CD8-positive, alpha-beta memory T cell (primary cell): ENCODE measurements at places on chromosomes 12 and 14. TPM values are rescaled to one million over a fixed set of nuclear protein-coding genes. Genes with fewer than 3 reads are reported as not detected.

DNA sequence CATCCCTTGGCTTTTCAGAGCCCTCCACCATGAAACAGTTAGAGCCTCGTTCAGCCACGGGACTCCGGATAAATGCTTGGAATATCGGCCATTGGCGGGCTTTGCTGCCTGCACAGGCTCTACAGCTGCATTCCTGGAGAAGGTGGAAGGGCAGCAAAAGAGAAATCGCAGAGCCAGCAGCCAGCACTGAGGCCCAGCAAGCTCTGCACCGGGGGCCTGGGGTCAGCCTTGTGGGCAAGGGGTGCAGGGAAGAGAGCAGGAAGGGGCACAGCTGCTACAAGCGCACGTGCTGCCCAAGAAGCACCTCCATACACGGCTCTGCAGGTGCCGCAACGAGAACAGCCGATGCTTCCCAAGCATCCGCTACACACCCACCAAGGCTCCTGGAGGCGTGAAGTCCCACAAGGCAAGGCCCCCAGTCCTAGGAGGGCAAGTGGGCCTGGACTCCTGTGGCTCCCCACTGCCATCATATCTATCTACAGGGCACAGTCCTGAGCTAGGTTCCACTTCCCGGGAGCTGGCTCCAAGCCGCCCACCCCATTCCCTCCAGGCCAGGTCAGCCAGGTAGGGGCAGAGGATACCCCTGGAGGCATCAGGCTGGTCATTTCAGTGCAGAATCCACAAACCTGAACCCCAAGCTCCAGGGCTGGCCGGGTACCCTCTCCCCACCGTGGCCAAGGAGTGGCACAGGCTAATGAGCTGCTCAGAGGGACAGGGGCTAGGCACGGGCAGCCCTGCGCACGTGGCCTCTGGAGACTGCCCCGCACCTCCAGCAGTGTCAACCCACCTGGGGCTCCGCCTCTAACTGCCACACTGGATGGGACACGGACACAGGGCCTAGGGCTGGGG is 40.2 kb downstream of the CCNK start:
- H3K4me1 ChIP-seq, result peaks cover 16% of the 10 kb centered on the region
- no peak overlapping the region for H3K27ac ChIP-seq
- H3K4me3 ChIP-seq, result no peak overlapping the region
- no peaks in the 10 kb centered on the region for H3K36me3 ChIP-seq

DNA sequence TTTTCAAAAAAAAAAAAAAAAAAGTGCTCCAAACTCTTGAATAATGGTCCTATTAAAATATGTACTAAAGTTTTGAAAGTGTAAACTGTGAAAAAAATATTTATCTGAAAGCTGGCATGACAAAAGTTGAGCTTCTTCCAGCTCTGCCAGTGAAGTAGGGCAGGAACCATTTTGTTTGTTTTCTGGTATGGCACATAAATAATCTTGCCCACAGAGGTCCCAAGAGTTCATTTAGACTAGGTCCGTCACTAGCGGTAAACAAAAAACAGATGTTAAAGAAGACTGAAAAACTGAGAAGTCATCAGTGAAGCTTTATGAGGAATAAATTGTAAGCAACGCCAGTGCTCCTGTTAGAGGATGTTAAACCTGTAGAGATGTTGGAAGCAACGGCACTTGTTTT is 7.0 kb downstream of the ERP27 start:
- H3K36me3 ChIP-seq, result peaks cover 51% of the 10 kb centered on the region
- H3K4me1 ChIP-seq, result no peaks in the 10 kb centered on the region
- no peak overlapping the region for H3K4me3 ChIP-seq

- no peaks in the 10 kb centered on the region for H3K27me3 ChIP-seq
- DNase-seq, result no peak
- no peaks in the 10 kb centered on the region for H3K36me3 ChIP-seq
These were observed 30.1 kb upstream of the ABCC9 start for GRCh38 chr12:21971344-21971743.

RGS6 gene
- total RNA-seq, result 0.88 TPM

POMT2 gene
- 19.0 TPM for total RNA-seq

TMEM52B gene
- not detected for total RNA-seq

DNA sequence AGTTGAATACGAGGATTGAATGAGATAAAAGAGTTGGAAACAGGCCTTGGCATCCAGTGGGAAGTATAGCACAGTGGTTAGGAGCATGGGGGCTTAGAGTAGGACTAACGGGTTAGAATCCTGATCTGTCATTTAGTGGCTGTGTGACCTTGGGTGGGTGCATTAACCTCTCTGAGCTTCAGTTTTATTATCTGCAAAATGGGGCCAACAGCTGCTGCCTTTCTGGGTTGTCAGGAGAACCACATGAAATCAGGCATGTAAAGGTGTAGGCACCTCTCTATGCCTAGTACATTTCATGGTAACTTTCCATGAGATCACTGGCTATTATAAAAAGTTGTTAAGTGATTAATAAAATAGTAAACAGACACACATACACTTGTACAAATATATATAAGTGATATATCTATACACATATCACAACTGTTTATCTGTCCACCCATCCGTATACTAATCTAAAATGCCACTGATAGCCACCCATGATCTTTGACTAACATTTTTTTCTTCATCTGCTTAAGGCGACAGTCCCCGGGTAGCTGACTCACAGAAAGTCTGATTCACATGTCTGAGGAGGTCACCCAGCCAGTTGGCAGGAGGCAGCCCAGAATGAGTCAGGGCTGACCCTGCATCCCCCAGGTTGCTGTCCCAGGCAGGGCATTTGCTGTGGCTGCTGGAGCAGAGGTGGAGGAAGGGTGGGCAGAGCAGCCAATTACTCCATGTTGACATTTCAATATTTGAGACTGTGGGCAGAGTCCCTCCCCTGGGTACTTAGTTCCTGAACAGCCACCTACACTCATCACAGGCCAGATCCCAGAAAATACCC is 125.6 kb upstream of the NOS1 start:
- no peak for DNase-seq
- H3K4me1 ChIP-seq, result no peaks in the 10 kb centered on the region
- H3K36me3 ChIP-seq, result no peaks in the 10 kb centered on the region

PTPN6 gene
- total RNA-seq, result 456 TPM

- H3K4me3 ChIP-seq, result no peak overlapping the region
- H3K27me3 ChIP-seq, result no peaks in the 10 kb centered on the region
- no peak for DNase-seq
- no peaks in the 10 kb centered on the region for H3K4me1 ChIP-seq
These were observed 155.1 kb downstream of the PIK3C2G start for GRCh38 chr12:18416412-18416811.

GRCh38 chr14:72024043-72024407 is 91.8 kb downstream of the RGS6 start:
- no peaks in the 10 kb centered on the region for H3K4me1 ChIP-seq
- no peaks in the 10 kb centered on the region for H3K36me3 ChIP-seq
- DNase-seq, result peak; percentile 6
- H3K4me3 ChIP-seq, result no peak overlapping the region

GRCh38 chr14:99706107-99706900 is 22.2 kb downstream of the CYP46A1 start:
- no peak overlapping the region for H3K27ac ChIP-seq
- DNase-seq, result peak; percentile 9

DNA sequence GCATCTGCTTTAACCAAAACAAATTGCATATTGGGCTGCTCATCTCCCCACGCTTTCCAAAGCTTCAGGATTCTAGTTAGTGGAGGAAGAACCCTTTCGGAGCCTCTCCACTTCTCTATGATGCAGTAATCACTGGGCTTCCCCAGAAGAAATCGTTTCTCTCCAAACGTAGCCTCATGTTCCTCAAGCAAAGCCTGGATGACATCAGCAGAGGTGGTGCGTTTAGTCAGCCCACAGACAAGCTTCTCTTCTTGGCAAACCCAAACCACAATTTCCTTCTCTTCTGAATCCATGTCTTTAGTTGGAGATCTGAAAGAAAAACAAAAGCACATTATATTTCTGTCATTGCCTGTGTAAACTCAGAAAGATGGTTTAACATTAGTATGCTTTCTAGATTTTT is 30.6 kb downstream of the RASSF9 start:
- no peaks in the 10 kb centered on the region for H3K36me3 ChIP-seq
- H3K27ac ChIP-seq, result no peak overlapping the region
- no peak for DNase-seq
- H3K27me3 ChIP-seq, result no peaks in the 10 kb centered on the region
- H3K4me1 ChIP-seq, result no peaks in the 10 kb centered on the region

- no peaks in the 10 kb centered on the region for H3K36me3 ChIP-seq
- H3K4me1 ChIP-seq, result no peaks in the 10 kb centered on the region
- no peak overlapping the region for H3K27ac ChIP-seq
- H3K4me3 ChIP-seq, result no peak overlapping the region
These were observed 11.9 kb upstream of the TCL1A start for GRCh38 chr14:95725685-95726336.

PLA2G1B gene
- not detected for total RNA-seq

PRIMA1 gene
- not detected for total RNA-seq

MDM2 gene
- total RNA-seq, result 237 TPM

DNA sequence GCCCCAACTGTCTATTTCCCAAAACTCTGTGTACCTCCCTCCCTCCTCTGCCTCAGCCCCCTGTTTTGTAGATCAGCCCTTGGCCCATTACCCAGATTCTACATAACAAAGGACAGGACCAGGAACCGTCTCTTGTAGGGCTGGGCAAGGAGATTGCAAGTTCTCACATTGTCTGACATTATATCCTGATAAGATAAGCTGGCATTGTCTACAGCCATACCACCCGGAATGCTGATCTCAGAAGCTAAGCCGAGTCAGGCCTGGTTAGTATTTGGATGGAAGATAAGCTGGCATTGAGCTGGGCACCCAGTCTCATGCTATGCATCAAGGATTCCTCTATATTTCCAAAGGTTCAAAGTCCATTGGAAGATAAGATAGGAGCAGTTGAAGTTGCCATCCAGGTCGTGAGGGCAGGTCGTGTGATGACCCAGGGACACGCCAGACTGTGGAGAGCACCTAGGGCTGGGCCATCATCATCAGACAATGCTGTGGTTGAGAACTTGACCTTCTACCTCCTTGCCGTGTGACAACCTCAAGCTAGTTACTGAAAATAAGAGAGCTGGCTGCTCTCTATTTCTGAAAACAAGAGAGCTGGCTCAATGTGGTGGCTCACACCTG is 29.5 kb downstream of the PHETA1 start:
- DNase-seq, result no peak
- no peaks in the 10 kb centered on the region for H3K36me3 ChIP-seq

- no peak overlapping the region for H3K27ac ChIP-seq
- peaks cover 27% of the 10 kb centered on the region for H3K27me3 ChIP-seq
- no peak for DNase-seq
- no peak overlapping the region for H3K4me3 ChIP-seq
These were observed 4.4 kb upstream of the ASIC1 start for GRCh38 chr12:50052964-50053363.

KRT72 gene
- total RNA-seq, result not detected

DNA sequence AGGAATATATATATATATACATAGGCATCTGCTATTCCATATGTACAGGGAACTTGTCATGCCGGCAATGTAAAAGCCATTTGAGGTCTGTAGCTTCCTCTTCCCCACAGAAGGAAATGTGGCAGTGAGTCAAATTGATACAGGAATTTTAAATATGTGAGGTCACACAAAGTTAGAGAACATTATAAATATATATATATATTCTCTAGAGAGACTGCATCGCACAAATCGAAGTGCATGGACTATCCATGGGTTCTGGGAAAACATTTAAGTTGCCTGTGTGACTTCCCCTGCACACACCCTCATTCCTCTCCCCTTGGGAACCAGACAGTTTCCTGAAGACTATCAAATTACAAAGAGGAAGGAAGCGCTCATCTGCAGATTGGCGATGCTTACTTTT is 100.9 kb upstream of the CCDC91 start:
- no peak for DNase-seq
- no peak overlapping the region for H3K27ac ChIP-seq
- H3K4me3 ChIP-seq, result no peak overlapping the region
- no peaks in the 10 kb centered on the region for H3K27me3 ChIP-seq
- no peaks in the 10 kb centered on the region for H3K4me1 ChIP-seq
- H3K36me3 ChIP-seq, result no peaks in the 10 kb centered on the region

CEP128 gene
- 17.1 TPM for total RNA-seq

DNA sequence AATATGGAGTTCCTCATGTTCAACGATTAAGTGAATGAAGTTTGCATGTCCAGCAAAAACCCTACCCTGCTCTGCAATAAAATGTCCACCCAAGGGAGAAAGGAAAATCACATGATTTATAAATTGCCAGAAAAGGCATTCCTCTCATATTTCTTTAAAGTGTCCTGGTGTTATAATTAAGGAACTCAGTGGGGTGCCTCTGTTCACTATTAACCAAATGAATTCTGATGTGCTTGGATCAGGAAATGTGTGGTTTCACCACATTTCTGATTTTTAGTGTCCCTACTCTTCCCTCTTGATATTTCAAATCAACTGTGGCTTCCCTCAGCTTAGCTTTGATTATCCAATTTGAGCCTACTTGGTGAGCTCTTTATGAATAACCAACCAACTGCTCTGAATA is 208.1 kb downstream of the PHLDA1 start:
- no peak overlapping the region for H3K4me3 ChIP-seq
- H3K27ac ChIP-seq, result no peak overlapping the region
- no peaks in the 10 kb centered on the region for H3K36me3 ChIP-seq
- H3K27me3 ChIP-seq, result no peaks in the 10 kb centered on the region

DNA sequence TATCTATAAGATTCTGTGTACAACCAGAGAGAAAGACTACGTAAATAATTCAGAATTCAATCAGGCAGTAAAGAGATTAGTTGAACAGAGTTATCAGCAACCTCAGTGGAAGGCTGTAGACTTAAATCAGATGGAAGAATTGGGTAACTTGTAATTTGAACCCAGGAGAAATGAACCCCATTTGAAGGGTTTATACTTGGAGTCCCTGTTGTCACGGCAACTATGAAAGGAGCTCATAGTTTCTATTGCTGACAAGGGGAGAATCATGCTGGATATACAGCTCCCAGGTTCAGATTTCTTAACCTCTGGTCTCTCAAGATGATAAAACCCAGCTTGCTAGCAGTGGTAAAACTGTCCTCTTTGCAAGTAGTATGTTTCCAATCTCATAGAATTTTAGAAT is 54.4 kb upstream of the BMP4 start:
- DNase-seq, result no peak
- H3K36me3 ChIP-seq, result no peaks in the 10 kb centered on the region
- no peak overlapping the region for H3K4me3 ChIP-seq
- no peaks in the 10 kb centered on the region for H3K27me3 ChIP-seq
- no peaks in the 10 kb centered on the region for H3K4me1 ChIP-seq

DNA sequence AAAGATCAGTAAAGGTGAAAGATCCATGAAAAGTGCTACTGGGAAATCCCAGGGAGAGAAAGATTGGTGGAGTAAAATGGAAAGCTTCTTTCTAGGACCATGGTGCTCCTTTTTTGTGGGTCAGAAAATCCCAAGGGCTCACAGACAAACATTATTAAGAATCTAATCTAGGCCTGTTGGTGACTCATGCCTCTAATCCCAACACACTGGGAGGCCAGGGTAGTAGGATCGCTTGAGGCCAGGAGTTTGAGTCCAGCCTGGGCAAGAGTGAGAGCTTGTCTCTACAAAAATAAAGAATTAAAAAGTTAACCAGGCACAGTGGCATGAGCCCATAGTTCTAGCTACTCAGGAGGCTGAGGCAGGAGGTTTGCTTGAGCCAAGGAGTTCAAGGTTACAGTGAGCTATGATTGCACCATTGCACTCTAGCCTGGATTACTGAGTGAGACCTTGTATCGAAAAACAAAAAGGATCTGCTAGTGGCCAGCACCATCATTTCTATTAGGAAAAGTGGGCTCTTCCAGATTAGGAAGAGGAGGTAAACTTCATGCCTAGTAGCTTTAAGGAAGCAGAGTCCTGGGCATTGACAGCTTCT is 43.0 kb downstream of the TXNRD1 start:
- no peak overlapping the region for H3K27ac ChIP-seq
- H3K4me3 ChIP-seq, result no peak overlapping the region
- no peaks in the 10 kb centered on the region for H3K27me3 ChIP-seq
- no peak for DNase-seq
